Endothelial cell (in vitro differentiated cells): ENCODE measurements at places on chromosomes 4 and X. TPM values are rescaled to one million over a fixed set of nuclear protein-coding genes. Genes with fewer than 3 reads are reported as not detected.

SLC25A4 gene
- 8.9 TPM for total RNA-seq

PIM2 gene
- 7.0 TPM for total RNA-seq

PHOX2B gene
- not detected for total RNA-seq

ZBTB49 gene
- 13.3 TPM for total RNA-seq

FSTL5 gene
- total RNA-seq, result 0.08 TPM

DNA sequence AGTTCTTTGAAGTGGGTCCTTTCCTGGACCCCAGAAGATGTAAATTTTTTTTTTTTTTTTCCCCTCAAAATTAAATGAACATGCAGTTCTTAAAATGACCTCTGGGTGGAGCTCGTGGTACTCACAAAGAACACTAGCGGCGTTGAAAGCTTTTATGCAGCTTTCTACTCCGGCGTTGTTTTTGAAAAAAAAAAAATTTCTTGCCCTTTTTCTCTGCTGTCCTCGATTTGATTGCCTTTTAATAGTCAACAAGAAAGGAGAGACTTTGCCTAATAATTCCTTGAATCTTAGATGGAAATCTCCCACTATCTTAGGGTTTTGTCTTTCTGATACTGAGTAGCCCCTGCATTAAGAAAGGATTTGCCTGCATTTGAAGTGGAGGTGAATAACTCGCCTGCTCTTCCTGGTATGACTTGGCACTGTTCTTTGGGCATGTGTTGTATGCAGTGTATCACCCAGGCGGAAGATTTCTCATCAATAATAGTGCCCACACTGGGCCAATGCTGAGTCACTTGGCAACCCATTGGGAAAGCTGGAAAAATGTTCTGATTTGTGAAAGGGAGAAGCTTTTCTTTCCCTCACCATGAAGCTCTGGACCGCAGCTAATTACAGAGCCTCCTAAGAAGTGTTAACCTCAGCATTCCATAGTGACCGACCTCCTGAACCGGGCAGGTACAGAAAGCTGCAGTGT is 104.0 kb downstream of the PHEX start:
- peak; percentile 30 for DNase-seq

- DNase-seq, result no peak
Measured at GRCh38 chr4:8245884-8246833, 23.4 kb upstream of the HTRA3 start.

DNA sequence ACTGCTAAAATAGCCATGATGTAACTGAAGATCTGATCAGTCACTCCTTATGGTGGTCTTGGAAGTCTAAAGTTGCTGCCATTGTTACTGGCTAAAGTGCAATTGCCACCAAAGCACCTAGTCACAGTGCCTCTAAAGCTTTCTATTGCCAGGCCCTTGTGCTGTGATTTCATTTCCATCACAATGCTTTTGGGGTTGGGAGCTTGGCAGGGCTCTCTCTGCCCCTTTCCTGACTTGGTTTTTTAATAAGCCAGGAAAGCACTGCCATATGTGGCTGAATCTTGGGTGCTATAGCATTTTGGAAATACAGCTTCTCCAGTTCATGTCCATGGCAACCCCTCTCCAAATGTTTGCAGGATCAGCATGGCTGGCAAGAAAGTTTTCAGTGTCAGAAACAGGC is 1712.4 kb upstream of the TENM3 start:
- DNase-seq, result no peak

- no peak for DNase-seq
Measured at GRCh38 chr4:151266497-151266896, 10.5 kb upstream of the PRSS48 start.

DNA sequence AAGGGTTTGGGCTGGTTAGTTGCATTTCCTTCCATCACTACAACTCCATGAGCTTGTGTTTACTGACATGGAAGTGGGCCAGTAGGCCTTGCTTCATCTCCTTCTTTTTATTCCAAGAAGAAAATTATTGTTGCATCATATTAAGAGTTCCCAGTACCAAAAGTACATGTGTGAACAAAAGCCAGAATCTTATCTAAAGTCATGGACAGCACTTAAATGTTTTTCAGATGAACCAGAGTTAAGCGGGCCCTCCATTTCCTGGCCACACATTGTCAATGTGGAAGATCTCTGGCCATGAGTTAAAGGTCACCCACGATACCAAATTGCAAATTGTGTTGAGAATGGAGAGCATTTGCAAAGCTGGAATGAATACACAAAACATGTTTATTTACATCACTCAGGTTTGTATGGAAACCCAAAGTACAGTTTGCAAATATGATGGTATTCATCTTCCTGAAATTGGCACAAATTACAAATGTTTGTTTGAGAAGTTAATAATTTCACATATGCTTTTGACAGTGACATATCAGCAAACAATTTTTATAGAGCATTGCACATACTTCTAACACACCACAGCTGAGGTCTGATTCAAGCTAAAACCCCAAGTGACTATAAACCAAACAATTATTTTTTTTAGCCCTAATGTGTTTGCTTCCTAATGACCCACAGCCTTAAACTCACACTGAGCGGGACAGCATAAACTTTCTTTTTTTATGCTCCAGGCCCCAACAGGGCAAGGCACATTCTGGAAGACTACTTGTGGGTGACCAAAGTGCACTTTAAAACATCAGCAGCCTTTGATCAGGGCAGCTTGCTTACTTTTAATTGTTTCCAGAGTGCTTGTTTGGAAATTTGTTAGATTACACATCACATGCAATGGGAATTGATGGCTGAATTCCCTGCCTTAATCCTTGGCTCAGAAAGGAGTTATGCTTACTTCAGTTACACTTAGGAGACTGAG is 502.9 kb upstream of the SLIT2 start:
- DNase-seq, result no peak

GRCh38 chrX:47169726-47170515 is 23.7 kb upstream of the UBA1 start:
- no peak for DNase-seq

DNA sequence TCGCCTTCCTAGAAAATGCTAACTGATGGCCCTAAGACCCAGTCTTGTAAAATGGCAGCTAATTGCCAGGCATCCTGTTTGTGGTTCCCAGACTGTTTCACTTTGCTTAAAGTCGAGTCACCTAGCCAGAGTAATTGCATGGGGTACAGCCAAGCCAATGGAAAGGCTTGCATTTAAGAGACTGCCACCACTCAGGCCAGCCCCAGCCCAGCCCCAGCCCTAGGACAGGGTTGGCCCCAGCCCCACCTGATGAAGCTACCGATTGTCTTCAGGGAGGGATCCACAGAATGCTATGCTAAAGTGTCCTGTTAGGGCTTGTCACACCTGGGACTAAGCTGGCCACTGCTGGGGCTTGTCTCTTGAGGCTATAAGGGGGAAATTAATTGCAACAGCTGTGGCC is 194.6 kb upstream of the KLF3 start:
- DNase-seq, result no peak

DNA sequence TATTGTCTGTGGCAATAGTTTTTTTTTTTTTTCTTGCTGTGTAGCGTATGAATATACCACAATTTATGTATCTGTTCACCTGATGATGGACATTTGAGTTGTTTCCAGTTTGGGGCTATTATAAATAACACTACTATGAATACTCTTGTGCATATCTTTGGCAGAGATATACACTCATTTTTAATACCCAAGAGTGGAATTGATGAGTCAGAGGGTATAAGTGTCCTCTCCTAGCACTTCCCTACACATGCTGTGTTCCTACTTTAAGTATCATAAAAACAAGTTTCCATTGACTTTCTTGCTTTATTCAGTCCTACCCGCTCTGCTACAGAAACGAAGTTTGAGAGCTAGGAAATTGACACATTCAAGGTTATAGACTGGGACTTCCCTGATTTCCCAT is 39.8 kb downstream of the XIAP start:
- DNase-seq, result no peak
